ENCODE measurements at places on chromosomes 5 and 9. TPM values are rescaled to one million over a fixed set of nuclear protein-coding genes. Genes with fewer than 3 reads are reported as not detected.

Gene PCDHB6
- 0.09 TPM for polyA plus RNA-seq

Gene CSF1R
- polyA plus RNA-seq = 1.6 TPM

Gene PTPRD
- polyA plus RNA-seq = 0.91 TPM

Gene ZBTB26
- 4.3 TPM for polyA plus RNA-seq

Gene PTGR1
- polyA plus RNA-seq = 22.5 TPM

Gene TIFAB
- polyA plus RNA-seq = not detected

GRCh38 chr9:82539856-82540579 lies 522.9 kb downstream of the RASEF start:
- DNase-seq = no peak

All from psoas muscle (tissue), 8 donors.